ENCODE measurements at places on chromosomes 4 and X.

- DNase-seq: no peak
Observed at GRCh38 chrX:144627947-144628346, 619.4 kb upstream of the SPANXN1 start.

GRCh38 chr4:72744103-72744725, 175.2 kb upstream of the ADAMTS3 start:
- DNase-seq: no peak

GRCh38 chr4:188485906-188486305, 346.7 kb downstream of the TRIML1 start:
- no peak for DNase-seq

- DNase-seq: no peak
Observed at GRCh38 chr4:86720508-86721068, 126.5 kb downstream of the PTPN13 start.

GRCh38 chr4:89610236-89610635, 226.7 kb downstream of the SNCA start:
- no peak for DNase-seq

DNA sequence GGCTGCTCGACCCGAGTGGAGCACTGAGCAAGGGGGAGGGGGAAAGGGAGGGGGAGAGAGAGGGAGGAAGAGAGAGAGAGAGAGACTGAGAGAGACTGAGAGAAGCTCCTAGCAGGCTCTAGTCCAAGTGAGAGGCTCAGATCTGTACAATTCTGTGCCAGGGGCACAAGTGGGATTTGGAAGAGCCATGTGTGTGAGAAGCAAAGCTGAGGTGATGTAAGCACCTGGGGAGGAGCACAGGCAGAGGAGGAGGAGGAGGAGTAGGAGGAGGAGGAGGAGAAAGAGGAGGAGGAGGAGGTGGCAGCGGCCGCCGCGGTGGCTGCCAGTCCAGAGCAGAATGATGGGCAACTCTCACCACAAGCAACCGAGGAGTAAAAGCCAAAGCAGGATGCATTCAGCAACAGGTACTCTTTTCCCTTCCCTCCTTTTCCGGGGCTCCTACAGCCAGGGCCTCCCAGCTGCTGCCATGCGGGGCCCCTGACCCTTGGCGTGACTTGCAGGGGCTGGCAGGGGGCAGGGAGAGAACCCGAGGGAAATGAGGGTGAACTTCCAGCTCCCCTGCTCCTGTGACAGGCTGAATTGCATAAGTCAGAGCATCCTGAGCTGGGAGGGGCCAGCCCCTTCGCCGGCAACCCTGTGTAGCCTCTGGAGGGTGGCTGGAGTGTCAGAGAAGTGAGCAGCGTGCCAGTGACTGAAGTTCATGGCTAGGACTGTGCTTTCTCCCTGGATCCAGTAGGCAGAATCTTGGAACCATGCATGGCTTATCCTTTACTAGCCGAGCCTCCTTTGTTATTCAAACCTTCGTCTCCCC, 62.2 kb downstream of the RTL5 start:
- DNase-seq: no peak

All from stimulated activated CD4-positive, alpha-beta T cell treated with anti-CD3 and anti-CD28 coated beads, Interleukin-15, amount 100 ng/mL, for 48 hours (primary cell).